H9 (cell line): ENCODE measurements at places on chromosomes 5 and 9. TPM values are rescaled to one million over a fixed set of nuclear protein-coding genes. Genes with fewer than 3 reads are reported as not detected.

DNA sequence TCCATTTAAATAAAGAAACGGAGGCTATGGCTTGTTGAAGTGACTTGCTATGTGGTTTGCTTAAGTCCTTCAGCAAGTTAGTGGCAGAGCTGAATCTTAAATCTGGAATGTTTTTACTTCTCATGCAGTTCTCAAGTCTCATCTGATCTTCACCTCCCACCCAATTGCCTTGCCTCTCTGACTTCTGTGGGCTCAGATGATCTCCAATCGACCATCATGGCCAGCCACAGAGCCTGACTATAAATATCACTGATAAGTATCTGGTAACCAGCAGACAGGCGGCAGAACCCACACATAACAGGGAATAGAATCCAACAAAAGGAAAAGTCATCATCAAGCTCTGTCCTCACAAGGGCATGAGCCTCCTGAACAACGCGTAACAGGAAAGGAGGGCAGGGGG is 149.9 kb downstream of the FAM114A2 start:
- H3K4me1 ChIP-seq = 0 out of 2 replicates have a peak, but pooled peaks cover 3% of the 10 kb centered on the region
- H3K4me3 ChIP-seq = no peak overlapping the region
- H3K27ac ChIP-seq = no peak overlapping the region
- H3K27me3 ChIP-seq = no peaks in the 10 kb centered on the region
- DNase-seq = no peak

DNA sequence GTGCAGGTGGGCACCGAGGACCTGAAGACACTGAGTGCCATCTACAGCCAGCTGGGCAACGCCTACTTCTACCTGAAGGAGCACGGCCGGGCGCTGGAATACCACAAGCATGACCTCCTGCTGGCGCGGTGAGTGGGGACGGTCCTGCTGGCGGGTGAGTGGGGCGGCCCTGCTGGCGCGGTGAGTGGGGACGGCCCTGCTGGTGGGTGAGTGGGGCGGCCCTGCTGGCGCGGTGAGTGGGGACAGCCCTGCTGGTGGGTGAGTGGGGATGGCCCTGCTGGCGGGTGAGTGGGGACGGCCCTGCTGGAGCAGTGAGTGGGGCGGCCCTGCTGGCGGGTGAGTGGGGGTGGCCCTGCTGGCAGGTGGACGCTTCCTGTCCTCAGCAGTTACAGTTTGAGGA is 7.2 kb downstream of the GPSM1 start:
- H3K27me3 ChIP-seq = no peaks in the 10 kb centered on the region
- no peaks in the 10 kb centered on the region for H3K4me1 ChIP-seq
- no peaks in the 10 kb centered on the region for H3K36me3 ChIP-seq
- no peak overlapping the region for H3K27ac ChIP-seq
- DNase-seq = no peak

GRCh38 chr9:91305596-91306295 is 56.0 kb downstream of the AUH start:
- H3K27ac ChIP-seq = no peak overlapping the region
- no peak for DNase-seq
- H3K27me3 ChIP-seq = no peaks in the 10 kb centered on the region
- H3K36me3 ChIP-seq = peaks cover 10% of the 10 kb centered on the region
- no peak overlapping the region for H3K4me3 ChIP-seq

The RLN1 gene
- 0.39 and 0.52 TPM in 2 replicates for total RNA-seq

DNA sequence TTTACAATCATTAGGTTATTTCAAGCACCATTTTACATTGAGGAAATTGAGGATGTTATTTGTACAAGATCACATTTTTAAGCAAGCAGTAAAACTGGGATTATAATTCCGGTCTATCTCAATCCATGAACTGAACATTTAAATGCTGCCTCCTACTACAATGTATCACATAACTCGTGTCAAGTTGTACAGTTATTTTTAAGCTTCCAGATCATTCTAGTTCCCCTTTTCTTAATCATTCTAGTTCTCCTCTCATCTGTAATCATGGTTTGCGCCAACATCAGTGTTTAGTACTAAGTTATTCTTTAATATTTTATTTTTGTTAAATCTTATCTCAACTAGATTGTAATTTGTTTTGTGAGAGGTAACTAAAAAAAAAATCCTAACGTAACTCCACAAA is 2.4 kb upstream of the UHRF2 start:
- H3K4me1 ChIP-seq = no peaks in the 10 kb centered on the region; the same call in 1 of the 2 replicates
- no peaks in the 10 kb centered on the region; the same call in 1 of the 2 replicates for H3K27me3 ChIP-seq
- H3K27ac ChIP-seq = no peak overlapping the region
- DNase-seq = no peak

DNA sequence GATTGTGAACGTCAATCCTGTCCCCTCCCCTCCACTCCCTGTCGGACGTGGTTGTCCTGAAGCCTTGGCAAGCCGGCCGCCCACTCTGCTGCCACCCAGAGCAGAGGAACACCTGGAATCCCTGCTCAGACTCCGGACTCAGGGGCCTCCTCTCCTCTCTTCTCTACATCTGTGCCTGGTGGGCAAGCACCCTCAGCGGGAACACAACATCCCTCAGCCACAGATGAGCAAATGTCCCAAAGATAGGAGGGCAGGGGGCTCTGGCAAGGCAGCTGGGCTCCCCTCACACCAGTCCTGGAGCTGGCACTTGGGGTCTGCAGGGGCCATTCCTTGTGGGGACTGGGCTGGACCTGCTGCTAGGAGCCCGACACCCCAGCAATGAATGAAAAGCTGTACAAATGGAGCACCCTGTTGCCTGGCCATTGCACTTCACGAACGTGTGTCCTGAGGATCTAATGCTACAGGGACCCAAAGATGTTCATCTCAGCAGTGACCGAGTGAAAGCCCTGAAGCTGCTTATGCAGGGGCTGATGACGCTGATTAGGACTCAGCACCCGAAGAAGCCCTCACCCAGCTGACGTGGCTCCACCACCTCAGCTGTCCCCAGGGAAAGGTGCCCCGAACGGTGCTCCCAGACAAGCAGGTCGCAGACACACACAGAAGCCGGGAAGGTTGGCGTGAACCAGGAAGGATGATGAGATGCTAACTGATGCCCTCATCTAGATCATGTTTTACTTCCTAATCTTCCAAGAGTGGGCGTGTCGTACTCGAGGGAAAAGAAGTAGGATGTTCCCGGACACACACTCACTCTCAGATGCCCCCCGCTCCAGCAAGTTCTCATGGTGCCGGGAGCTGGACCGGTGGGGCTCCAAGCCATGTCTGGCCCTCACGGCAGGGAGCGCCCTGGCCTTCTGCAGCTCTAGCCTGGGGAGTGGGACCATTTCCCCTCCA is 177.0 kb upstream of the PPP1R26 start:
- H3K4me1 ChIP-seq = no peaks in the 10 kb centered on the region
- H3K4me3 ChIP-seq = no peak overlapping the region
- no peak for DNase-seq

The IER5L gene
- 1.0 and 1.3 TPM in 2 replicates for total RNA-seq

The EGR1 gene
- 76.6 and 83.3 TPM in 2 replicates for total RNA-seq

The GDF9 gene
- total RNA-seq = 0.24 and 0.57 TPM in 2 replicates

The CMBL gene
- 12.2 and 12.6 TPM in 2 replicates for total RNA-seq

DNA sequence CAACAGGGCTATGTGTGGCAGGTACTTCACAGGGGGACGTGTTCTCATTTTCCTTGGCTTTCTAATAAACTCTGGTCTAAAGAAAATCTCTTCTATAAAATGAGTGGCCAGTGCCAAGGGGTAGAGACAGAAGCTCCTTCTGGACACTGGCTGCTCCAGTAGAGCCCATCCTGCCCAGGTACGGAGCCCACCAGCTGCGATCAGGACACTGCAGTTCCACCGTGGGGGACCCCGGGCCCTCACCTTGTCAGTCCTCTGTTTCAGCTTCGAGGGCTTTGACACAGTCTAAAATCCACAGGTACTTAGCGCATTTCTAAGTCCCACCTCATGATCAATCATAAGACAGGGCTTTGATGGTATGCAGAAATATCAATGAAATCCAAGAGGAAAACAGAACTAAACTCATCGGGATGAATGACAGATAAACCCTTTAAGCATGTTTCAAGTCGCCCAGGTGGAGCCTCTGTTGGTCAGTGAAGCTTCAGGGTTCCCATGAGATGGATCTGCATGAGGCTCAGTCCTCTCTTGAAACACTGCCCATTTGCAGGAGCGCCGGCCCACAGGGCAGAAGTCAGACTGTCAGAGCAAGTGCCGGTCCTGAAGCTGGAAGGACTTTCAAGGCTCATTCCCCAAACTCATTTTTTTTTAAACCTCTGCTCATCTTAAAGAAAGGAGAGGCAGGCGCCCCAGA is 20.3 kb upstream of the TERT start:
- peaks cover 31% of the 10 kb centered on the region for H3K36me3 ChIP-seq
- H3K4me3 ChIP-seq = peak overlapping the region; percentile 26; the same call in 1 of the 3 replicates
- H3K27ac ChIP-seq = no peak overlapping the region
- peaks cover 2% of the 10 kb centered on the region; the same call in 1 of the 2 replicates for H3K4me1 ChIP-seq
- no peaks in the 10 kb centered on the region for H3K27me3 ChIP-seq

The NIPAL4 gene
- not detected in 2 replicates for total RNA-seq

DNA sequence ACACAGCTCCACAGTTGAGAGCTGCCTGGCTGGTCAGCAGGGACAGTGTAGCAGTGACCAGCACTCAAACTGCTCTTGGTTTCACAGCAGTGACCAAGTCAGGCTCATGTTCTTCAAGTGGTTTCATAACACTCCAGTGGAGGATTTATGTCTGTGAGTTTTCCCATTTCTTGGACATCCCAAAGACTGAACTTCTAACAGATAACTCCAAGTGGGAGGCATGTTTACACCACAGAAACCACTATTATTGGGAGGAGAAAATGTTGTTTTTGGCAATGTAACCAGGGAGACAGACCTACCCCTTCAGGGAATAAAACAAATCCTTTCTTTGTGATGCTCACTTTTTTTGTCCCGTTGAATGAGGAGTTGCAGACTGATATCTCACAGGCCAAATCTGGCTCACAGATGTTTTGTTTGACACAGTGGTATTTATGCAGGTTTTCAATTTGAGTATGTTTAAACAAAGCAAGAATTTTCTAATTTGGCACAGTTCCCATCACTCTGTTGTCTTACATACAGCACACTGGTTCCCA is 141.5 kb downstream of the RMI1 start:
- H3K27me3 ChIP-seq = no peaks in the 10 kb centered on the region
- no peak for DNase-seq
- H3K4me3 ChIP-seq = no peak overlapping the region
- H3K27ac ChIP-seq = no peak overlapping the region
- no peaks in the 10 kb centered on the region for H3K4me1 ChIP-seq
- no peaks in the 10 kb centered on the region for H3K36me3 ChIP-seq

The SLC6A3 gene
- 0.50 and 0.61 TPM in 2 replicates for total RNA-seq

- no peaks in the 10 kb centered on the region for H3K27me3 ChIP-seq
- no peak overlapping the region for H3K4me3 ChIP-seq
- no peak overlapping the region for H3K27ac ChIP-seq
- no peaks in the 10 kb centered on the region for H3K4me1 ChIP-seq
- DNase-seq = no peak
- peaks cover 77% of the 10 kb centered on the region for H3K36me3 ChIP-seq
These were observed 103.7 kb downstream of the EHMT1 start for GRCh38 chr9:137722481-137722880.

GRCh38 chr9:112034216-112034611 is 137.6 kb downstream of the UGCG start:
- H3K27ac ChIP-seq = no peak overlapping the region
- no peak for DNase-seq
- H3K36me3 ChIP-seq = no peaks in the 10 kb centered on the region; the same call in 1 of the 2 replicates
- 0 out of 2 replicates have a peak, but pooled peaks cover 3% of the 10 kb centered on the region for H3K4me1 ChIP-seq
- H3K27me3 ChIP-seq = no peaks in the 10 kb centered on the region

- peaks cover 8% of the 10 kb centered on the region; the same call in 2 of the 3 replicates for H3K36me3 ChIP-seq
- no peaks in the 10 kb centered on the region for H3K27me3 ChIP-seq
- no peak for DNase-seq
- H3K4me1 ChIP-seq = no peaks in the 10 kb centered on the region
- H3K4me3 ChIP-seq = peak overlapping the region; percentile 83
- no peak overlapping the region for H3K27ac ChIP-seq
These were observed 477 bp upstream of the GBGT1 start for GRCh38 chr9:133164191-133164590.

The NMUR2 gene
- total RNA-seq = 0.11 TPM in 1 of 2 replicates, not detected in the other

DNA sequence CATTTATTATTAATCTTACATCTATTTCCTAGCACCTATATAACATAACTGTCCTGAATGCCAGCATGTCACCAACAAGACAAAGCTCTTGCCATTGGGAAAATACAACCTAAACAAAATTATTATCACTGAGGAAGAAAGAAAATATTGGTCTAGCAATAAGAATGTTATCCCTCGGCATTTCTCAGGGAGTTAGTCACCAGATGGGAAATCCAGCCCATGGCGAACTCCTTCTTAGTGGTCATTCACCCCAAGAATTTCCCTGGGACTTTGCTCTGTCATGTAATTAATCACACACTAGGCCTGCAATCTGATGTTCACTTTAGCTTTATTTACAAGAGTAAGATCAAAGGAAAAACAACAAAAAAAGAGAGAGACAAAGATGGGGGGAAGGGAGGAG is 56.1 kb upstream of the TAS2R1 start:
- no peak overlapping the region for H3K27ac ChIP-seq
- DNase-seq = no peak
- H3K4me3 ChIP-seq = no peak overlapping the region
- H3K36me3 ChIP-seq = peaks cover 5% of the 10 kb centered on the region; the same call in 1 of the 2 replicates
- no peaks in the 10 kb centered on the region for H3K4me1 ChIP-seq

The RNF180 gene
- total RNA-seq = 2.5 and 2.9 TPM in 2 replicates

DNA sequence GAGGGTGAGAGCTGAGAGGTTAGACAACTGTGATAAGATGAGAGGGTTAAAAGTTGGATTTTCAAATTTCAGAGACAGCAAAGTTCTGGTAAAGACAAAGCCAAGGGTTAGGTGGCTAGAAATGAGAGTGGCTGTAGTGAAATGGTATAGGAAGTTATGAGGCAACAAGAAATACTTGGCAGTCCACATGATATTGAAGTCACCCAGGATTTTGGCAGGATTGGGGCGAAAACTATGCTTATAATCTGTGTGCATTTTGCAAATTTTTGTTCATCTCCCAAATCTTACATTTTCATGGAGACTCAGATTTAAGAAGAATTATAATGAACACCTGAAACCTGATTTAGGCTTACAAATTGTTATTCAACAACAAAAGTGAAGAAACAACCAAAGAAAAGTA is 35.6 kb downstream of the C9 start:
- DNase-seq = no peak
- H3K27me3 ChIP-seq = no peaks in the 10 kb centered on the region
- H3K4me3 ChIP-seq = no peak overlapping the region
- peaks cover 2% of the 10 kb centered on the region; the same call in 1 of the 2 replicates for H3K36me3 ChIP-seq
- no peak overlapping the region for H3K27ac ChIP-seq
- 0 out of 2 replicates have a peak, but pooled peaks cover 2% of the 10 kb centered on the region for H3K4me1 ChIP-seq

DNA sequence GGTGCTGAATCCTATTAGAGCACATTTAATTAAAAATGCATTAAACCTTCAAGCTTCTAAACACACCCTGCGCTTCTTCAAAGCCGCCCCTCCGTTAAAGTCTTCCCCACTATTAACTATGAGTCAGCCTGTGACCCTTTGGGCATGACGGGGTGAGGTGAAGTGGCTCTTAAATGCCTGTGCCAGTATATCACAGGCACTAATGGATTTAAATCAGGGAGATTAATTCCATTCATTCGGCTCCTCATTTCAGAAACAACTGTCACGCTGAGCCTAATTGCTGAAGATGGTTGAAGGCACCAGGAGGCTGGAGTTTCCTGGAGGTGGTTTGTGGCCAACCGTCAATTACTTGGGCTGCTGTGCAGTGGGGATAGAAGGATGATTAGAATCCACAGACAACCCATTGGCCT is 192.6 kb upstream of the MSX2 start:
- no peak overlapping the region for H3K4me3 ChIP-seq
- no peak overlapping the region for H3K27ac ChIP-seq

- no peak for DNase-seq
- no peak overlapping the region for H3K4me3 ChIP-seq
- no peaks in the 10 kb centered on the region for H3K36me3 ChIP-seq
These were observed 98.4 kb upstream of the MVB12B start for GRCh38 chr9:126228111-126228780.

The AQP3 gene
- total RNA-seq = 1.6 TPM in 2 replicates

GRCh38 chr5:172523146-172523745 is 68.9 kb upstream of the SH3PXD2B start:
- no peak for DNase-seq
- no peaks in the 10 kb centered on the region for H3K4me1 ChIP-seq
- no peak overlapping the region for H3K27ac ChIP-seq
- H3K4me3 ChIP-seq = no peak overlapping the region
- no peaks in the 10 kb centered on the region for H3K27me3 ChIP-seq

The UNC5A gene
- total RNA-seq = 4.4 and 5.3 TPM in 2 replicates

The PCDHB16 gene
- total RNA-seq = 6.5 and 8.0 TPM in 2 replicates
